ENCODE measurements at places on chromosomes 3 and 15. TPM values are rescaled to one million over a fixed set of nuclear protein-coding genes. Genes with fewer than 3 reads are reported as not detected.

The COL6A5 gene
- not detected for total RNA-seq

The HCN4 gene
- not detected for total RNA-seq

The MESP2 gene
- total RNA-seq: not detected

The ZNF80 gene
- total RNA-seq: not detected

The KLHL40 gene
- not detected for total RNA-seq

The SLC35G2 gene
- total RNA-seq: 11.6 TPM

The CTXN2 gene
- total RNA-seq: not detected

The PRKCD gene
- 1.8 TPM for total RNA-seq

The WDR72 gene
- not detected for total RNA-seq

The ACAN gene
- not detected for total RNA-seq

The APOD gene
- 0.97 TPM for total RNA-seq

The BCL2A1 gene
- total RNA-seq: not detected

The SCAANT1 gene
- total RNA-seq: not detected

The SH3GL3 gene
- total RNA-seq: not detected

The CPB1 gene
- not detected for total RNA-seq

The SLC22A13 gene
- 0.38 TPM for total RNA-seq

The KNL1 gene
- total RNA-seq: 14.5 TPM

The ECE2 gene
- total RNA-seq: not detected

The DUOX2 gene
- not detected for total RNA-seq

The CIDEC gene
- not detected for total RNA-seq

The MNS1 gene
- 2.9 TPM for total RNA-seq

The MUC20 gene
- not detected for total RNA-seq

The LMAN1L gene
- total RNA-seq: not detected

Data from GM23248 (cell line).